Nucleus accumbens (tissue), 56 donors: ENCODE measurements at places on chromosomes 2 and 18.

DNA sequence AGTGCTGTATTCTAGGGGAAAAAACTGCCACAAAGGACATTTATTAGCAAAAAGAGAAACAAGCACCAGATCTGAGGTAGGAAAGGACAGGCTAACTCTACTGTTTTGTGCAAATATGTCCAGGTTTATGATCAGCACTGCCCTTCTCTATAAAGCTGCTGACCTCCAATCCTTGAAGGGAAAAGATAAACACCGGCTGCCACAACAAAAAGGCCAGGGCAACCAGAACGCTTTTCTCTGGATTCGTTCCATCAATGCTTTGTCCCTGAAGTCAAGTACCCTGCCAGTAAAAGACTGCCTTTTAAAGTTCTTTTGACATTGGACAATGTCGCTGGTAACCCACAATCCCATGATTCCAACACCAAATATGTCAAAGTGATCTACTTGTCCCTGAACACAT is 21.0 kb downstream of the SMAD2 start:
- DNase-seq: no peak

DNA sequence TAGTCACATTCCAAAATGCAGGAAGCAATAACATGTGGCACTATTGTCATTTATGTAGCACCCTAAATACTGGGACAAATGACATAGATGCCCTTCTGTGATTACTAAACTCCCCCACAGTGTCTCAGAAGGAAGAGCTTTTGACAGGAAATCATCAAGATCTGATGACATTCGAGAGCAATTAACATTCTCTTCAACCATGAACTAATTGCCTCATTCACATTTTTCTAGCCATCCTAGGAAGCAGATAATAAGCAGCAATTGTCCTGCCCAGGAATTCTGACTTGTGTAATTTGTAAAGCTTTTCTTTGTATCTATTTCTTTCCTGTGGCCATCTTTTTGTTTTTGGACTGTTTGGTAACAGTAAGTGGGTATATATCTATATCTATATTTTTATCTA is 292.6 kb downstream of the TGIF1 start:
- DNase-seq: no peak

GRCh38 chr2:127453392-127454171 is 35.4 kb downstream of the PROC start:
- DNase-seq: no peak

GRCh38 chr18:48402953-48403352 is 6.2 kb downstream of the ZBTB7C start:
- DNase-seq: no peak

DNA sequence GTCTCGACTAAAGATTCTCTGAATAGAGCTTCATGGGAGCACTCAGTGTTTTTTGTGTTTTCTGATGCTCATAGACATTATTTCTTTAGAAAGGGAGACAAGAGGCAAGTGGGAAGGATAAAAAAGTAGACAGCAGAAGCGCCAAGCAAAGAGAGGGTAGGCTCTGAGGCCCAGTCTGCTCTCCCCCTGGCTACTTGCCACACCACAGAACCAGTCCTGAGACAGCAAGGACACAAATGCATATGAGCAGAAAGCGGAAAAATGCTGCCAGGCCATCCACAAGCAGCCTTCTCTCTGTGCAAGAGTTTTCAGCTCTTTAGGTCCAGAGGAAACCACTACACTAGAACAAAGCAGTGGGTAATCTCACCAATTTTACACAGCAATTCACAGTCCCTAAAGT is 285.4 kb downstream of the ZNF521 start:
- no peak for DNase-seq

- DNase-seq: no peak
Observed at GRCh38 chr2:172947461-172948153, 128.0 kb upstream of the MAP3K20 start.

GRCh38 chr2:47501374-47502200 is 98.6 kb downstream of the MSH2 start:
- DNase-seq: no peak

- no peak for DNase-seq
Observed at GRCh38 chr2:134449751-134450513, 196.1 kb downstream of the MGAT5 start.

DNA sequence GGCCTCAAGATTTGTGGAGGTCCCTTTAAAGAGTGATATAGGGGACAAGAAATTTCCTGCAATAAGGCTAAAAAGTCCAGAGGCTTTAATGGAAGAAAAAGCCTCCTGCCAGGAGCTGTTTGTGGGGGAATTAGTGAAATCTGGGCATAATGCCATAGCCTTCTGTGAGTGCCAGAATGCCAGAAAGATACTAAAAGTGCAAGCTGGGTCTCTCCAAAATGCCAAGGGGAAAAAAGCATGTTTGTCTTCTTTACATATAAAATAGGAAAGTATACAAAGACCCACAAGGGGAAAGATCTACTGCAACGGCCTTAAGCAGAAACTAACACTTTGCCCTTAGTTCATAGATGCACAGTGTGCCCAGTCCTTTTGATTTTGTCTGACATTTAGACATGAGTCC is 647.7 kb upstream of the ZNF804A start:
- DNase-seq: no peak

GRCh38 chr2:28510184-28510583 is 14.3 kb downstream of the PLB1 start:
- no peak for DNase-seq

- DNase-seq: no peak
Observed at GRCh38 chr2:197215748-197216360, 94.7 kb downstream of the ANKRD44 start.

- DNase-seq: no peak
Observed at GRCh38 chr18:5475267-5475666, 68.5 kb downstream of the EPB41L3 start.

DNA sequence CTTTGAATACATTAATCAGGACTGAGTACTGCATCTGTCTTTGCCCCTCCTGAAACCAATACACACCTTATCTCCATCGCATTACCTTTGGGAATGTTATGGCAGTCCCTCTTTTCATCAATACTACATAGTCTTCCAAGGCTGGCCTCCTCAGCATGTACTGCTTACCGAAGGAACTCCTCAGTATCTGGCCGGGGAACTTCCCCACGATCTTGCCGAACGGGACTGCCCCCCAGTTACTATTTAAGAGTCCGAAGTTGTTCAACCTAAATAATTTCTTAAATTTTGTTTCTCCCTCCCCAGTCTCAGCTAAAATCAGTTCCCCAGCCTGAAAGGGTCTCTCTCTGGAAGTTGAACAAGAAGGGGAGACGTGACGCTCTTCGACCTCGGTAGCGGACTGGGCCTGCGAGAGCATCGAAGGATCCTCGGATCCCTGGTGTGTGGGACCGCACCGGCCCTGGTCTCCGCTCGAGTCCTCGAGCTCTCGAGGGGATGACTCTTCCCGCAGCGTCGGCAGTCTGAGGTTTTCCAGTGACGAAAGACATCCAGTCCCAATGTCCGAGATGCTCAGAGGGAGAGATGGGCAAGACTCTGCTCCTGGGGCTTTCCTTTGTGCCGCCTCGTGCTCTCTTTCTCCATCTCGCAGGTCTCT is 489 bp downstream of the TRMT61B start:
- DNase-seq: no peak

DNA sequence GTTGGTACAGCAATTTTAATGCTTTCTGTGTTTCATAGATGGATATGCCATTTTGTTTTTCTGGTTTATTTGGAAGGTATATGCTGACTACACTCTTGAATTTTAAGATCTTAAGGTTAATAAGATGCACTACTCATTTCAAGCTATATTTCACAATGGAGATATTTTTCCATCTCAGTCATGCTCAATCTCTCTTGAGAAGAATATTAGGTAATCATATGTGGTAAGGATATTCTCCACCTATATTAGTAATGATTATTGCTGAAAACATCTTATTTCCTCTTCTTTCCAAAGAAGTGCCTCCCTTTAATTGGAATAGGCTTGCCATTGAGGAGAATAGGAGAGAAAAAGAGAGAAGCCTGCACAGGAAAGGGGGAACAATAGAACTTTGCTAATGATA is 40.1 kb downstream of the EPB41L3 start:
- no peak for DNase-seq

GRCh38 chr18:24656050-24656449 is 195.6 kb downstream of the HRH4 start:
- DNase-seq: no peak
